ENCODE measurements at places on chromosomes 5 and 9. TPM values are rescaled to one million over a fixed set of nuclear protein-coding genes. Genes with fewer than 3 reads are reported as not detected.

FST gene
- total RNA-seq, result 13.6 TPM

LHX6 gene
- 1.4 TPM for total RNA-seq

KCTD16 gene
- total RNA-seq, result 0.21 TPM

ELP1 gene
- 18.4 TPM for total RNA-seq

SNAPC3 gene
- total RNA-seq, result 24.3 TPM

CCDC192 gene
- not detected for total RNA-seq

CFAP157 gene
- not detected for total RNA-seq

PCBD2 gene
- 7.6 TPM for total RNA-seq

ENTPD2 gene
- total RNA-seq, result not detected

SEC61B gene
- total RNA-seq, result 196 TPM

IQGAP2 gene
- total RNA-seq, result 4.0 TPM

ZNF300 gene
- 5.7 TPM for total RNA-seq

LRRC70 gene
- total RNA-seq, result not detected

WNT8A gene
- total RNA-seq, result not detected

SLC34A3 gene
- not detected for total RNA-seq

SPAAR gene
- total RNA-seq, result 0.27 TPM

MARVELD2 gene
- 0.08 TPM for total RNA-seq

Data from H4 (cell line).